ENCODE measurements at places on chromosomes 16 and 17.

DNA sequence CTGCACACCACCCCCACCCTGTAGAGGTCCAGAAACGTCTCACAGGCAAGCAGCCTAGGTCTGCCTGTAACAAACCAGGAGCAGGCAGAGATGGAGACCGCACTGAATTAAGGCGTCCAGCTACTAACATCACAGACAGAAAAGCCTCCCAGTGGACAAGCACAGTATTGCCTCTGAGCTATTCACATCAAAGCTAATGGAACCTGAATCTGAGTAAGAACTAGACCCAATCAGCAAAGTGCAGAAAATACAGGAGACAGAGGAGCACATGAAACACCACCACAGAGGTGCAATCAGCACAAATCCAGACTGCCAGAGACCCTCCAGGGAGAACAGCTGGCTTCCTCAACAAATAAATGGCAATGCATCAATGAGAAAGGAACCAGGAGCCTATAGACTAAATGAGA is 22.2 kb upstream of the PEMT start:
- peak; percentile 53 for DNase-seq

GRCh38 chr16:87042551-87043230 is 274.5 kb downstream of the C16orf95 start:
- no peak for DNase-seq

- DNase-seq: no peak
Observed at GRCh38 chr17:27469256-27469655, 13.0 kb downstream of the KSR1 start.

DNA sequence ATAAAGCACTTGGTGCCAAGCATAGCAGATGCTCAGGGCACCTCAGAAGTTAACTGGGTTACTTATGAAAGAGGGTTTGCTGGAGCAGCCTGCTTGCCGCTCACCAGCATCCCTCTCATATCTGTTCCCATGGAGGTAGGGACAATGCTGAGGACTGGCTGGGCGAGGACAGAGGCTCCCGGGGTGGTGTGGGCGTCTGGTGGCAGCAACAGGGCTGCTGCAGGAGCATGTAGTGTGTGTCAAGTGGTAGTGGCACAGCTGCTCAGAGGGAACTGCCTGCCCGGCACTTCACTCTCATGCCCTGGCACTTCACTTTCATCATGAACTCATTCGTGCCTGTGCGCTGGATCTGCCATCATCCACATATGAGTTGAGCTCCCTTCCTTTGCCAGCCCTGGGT is 26.9 kb upstream of the ZNHIT3 start:
- no peak for DNase-seq

DNA sequence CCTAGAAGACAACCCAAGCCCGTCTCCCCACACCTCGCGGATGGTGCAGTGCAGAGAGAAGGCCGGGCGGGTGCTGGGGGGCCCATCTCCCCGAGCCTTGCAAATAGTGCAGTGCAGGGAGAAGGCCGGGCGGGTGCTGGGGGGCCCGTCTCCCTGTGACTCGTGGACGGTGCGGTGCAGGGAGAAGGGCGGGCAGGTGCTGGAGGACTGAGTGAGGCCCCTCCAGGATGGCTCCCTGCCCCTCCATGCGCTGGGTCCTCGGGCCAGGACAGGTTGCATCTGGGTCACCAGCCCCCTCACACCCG is 40.0 kb upstream of the ACSF3 start:
- no peak for DNase-seq

DNA sequence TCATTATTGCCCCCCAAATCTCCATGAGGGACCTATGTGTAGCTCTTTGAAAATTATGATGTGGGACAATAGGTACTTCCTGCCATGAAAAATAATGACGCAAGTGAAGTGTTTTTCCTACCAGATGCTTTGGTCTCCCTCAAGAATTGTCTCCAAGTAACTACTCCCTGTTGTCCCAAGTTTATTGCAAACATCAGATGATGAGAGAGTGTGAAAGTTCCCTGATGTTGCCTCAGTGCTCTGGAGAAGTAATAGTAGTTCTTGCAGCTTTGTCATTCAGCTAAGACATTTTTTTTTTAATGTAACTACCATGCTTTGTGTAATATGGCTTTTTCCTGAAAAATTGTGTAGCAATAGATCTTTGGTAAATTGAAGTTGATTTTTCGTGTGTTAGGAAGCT is 20.1 kb downstream of the LPCAT2 start:
- DNase-seq: no peak

DNA sequence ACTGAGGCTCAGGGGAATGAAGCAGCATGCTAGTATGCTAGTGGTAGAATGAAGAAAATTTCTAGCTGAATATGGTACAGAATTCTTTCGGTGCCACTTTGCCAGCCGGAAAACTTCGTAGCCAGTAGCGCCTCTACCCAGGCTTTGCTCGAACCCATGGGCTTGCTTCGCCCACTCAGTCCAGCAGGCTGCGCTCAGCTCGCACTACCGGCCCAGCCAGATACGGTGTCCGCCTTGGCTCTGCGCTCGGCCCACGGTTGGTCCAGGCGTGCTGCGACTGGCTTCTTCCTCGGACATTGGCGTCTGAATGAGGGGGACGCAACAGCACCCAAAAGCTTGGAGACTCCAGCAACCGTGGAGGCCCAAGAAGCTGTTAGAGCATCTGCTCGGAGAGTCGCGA is 372.5 kb upstream of the CDH8 start:
- DNase-seq: no peak

GRCh38 chr16:10668322-10669045 is 26.2 kb downstream of the TEKT5 start:
- no peak for DNase-seq

GRCh38 chr16:84310642-84311041 is 16.0 kb downstream of the WFDC1 start:
- no peak for DNase-seq

DNA sequence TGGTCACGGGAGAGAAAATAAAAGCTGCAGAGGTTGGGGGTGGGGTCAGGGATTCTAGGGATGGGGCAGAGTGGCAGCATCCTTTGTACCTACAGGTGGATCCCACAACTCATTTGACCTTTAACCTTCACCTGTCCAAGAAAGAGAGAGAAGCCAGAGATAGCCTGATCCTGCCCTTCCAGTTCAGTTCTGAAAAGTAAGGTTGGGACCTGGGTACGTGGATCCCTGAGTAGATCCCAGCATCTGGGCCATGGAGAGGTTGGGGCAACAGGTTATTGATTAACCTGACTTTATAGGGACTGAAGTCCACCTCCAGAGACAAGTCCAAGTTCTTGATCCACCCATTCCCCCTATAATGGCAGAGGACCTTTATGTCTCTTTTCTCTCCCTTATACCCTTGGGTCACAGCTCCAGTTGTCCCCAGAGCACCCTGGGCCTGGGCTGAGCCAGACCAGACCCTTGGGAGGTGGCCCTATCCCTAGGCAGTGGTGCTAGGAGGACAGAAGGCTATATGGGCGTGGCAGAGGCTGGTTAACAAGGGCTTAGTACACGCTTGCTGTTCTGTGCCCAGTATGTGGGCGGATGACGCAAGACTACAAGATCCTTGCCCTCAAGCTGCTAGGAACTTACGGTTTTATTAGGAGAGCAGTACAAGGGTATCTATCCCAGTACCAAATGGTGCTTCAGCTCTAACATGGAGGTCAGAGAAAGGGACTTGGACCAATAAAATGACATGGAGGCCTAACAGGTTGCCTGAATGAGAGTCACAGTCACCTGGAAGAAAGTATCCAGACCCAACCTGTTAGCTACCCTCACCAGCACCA is 3.3 kb downstream of the CLDN7 start:
- DNase-seq: no peak

GRCh38 chr17:76881966-76882365 is 13.8 kb downstream of the MGAT5B start:
- DNase-seq: no peak

DNA sequence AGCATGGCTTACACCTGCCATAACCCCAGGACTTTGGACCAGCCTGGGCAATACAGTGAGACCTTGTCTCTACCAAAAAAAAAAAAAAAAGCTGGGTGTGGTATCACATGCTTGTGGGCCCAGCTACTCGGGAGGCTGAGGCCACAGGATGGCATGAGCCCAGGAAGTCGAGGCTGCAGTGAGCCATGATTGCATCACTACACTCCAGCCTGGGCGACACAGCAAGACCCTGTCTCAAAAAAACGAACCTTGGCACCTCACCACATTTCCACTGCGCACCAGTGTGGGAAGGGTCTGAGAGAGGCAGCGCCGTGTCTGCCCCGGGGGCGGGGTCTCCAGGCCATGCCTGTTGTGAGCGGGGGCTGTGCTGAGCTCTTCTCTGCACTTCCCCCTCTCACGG is 6.3 kb downstream of the ACSF3 start:
- no peak for DNase-seq

GRCh38 chr16:86231321-86231995 is 278.9 kb upstream of the FOXF1 start:
- no peak for DNase-seq

GRCh38 chr16:69073181-69073702 is 32.2 kb upstream of the HAS3 start:
- DNase-seq: no peak

- no peak for DNase-seq
Observed at GRCh38 chr17:82592289-82592766, 55.9 kb downstream of the WDR45B start.

- DNase-seq: no peak
Observed at GRCh38 chr16:28212532-28212873, 738 bp upstream of the XPO6 start.

- no peak for DNase-seq
Observed at GRCh38 chr17:74971842-74972106, 785 bp downstream of the HID1 start.

- no peak for DNase-seq
Observed at GRCh38 chr17:944266-944826, 35.2 kb downstream of the NXN start.

GRCh38 chr17:1273492-1274244 is 3.4 kb downstream of the BHLHA9 start:
- DNase-seq: no peak

GRCh38 chr17:74682028-74682427 is 30.7 kb downstream of the CD300LF start:
- DNase-seq: no peak

DNA sequence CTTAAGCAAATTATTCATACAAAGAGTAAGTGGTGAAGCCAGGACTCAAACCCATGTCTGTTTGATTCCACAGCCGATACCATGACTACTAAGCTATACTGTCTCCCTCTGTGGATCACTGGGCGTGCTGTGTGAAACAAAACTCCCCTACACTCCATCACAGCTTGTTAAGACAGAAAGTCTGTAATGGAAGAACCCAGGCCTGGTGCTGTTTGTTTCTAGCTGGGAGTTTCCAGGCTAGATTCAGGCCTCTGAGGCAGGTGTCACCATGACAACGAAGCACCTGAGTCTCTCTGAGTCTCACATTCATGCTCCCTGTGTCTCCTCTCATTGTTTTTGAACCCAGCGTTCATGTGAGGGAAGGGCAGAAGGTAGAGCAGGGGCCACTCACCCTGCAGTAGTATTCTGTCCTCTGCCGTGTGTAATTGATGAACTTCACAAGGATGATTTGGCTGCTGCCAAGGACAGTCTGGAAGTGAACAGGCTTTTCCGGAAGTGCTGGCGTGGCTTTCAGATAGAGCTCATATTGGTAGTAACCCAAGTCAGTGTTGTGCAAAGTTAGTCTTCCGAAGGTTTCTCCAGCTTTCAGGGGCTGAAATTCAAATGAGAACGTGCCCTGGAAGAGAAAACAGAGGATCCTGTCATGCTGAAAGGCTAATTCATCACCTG is 8.6 kb upstream of the VAC14 start:
- no peak for DNase-seq

- no peak for DNase-seq
Observed at GRCh38 chr16:46976550-46976949, 3.1 kb upstream of the DNAJA2 start.

GRCh38 chr17:82317394-82318168 is at the start of gene CD7:
TSS of gene CD7 (minus strand) at chr17:82317608. CDS start at chr17:82317495, 113 bp downstream.
- no peak for DNase-seq

DNA sequence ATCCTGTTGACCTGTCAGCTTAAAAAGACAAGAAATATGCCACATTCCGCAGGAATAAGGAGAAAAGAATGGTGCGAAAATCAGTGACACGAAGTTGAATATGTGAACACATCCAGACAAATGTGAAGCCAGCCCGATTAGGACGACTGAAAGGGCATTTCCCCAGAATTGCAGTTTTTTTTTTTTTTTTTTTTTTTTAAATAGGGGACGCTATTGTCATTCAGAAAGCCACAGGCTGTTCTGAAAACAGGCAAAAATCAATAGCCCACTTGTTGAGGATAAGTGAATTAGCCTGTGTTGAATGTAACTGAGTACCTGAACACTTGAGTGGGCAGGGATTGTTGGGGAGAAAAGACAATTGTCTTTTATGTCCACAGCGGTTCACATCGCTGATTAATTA is 507.1 kb downstream of the WWOX start:
- no peak for DNase-seq

GRCh38 chr16:18800293-18800692 is 1.1 kb downstream of the ARL6IP1 start:
- no peak for DNase-seq

GRCh38 chr16:9318764-9319163 is 227.3 kb downstream of the HAPSTR1 start:
- DNase-seq: no peak

DNA sequence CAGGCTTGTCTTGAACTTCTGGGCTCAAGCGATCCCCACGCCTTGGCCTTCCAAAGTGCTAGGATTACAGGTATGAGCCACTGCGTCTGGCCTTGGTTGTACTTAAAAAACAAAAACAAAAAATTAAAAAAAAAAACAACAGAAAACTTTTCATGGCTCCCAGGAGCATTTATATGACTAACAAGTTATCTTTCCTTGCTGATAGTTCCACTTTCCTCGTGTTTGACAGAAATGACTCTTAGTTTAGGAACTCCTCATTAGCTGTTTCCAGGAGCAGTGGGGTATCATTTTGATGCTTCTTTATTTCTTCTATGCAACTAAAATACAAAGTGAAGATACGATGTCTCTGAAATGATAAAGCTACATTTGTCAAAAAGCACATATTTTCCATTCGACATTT is 165.4 kb downstream of the PRKCA start:
- DNase-seq: no peak

DNA sequence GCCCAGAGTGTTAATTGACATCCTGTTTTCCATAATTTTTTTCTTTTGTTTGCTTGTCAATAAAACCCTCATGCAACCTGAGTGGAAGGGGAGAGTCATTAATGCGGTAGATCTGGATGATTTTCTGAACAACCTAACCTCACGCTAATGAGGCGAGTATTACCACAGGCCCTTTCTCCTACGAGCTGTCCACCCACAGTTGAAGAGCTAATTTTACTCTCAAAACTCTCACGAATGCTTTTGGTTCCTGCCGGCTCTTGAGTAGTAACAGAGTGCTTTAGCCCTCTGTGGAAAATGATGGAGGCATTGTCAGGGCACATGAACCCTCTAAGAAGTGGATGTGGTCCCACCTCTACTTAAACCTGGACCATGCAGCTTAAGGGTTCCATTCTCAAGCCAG is 491.3 kb upstream of the RBFOX1 start:
- no peak for DNase-seq

- DNase-seq: no peak
Observed at GRCh38 chr16:5678371-5678770, 580.8 kb upstream of the EEF2KMT start.

DNA sequence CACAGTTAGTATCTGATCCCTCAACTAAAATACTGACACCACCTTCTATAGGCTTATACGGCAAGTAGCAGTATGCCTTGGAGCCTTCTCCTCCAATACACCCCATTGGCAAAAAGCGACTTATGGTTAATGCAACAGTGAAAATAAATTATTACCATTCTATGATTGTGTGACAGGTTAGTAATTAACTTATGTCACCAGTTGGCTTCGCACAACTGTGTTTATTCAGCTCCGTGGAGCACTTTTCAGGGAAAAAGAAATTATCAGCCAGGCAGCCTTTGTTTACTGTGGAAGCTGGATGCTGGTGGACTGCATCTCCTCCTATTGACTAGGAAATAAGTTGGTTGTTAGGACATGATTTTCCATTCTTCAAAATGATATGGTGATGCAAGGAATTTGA is 833.8 kb upstream of the RBFOX1 start:
- no peak for DNase-seq
